ENCODE measurements at places on chromosomes 12 and 14.

- DNase-seq, result no peak
Measured at GRCh38 chr12:60684988-60685655, 1089.3 kb downstream of the SLC16A7 start.

- no peak for DNase-seq
Measured at GRCh38 chr12:47775100-47775911, 2.3 kb downstream of the SLC48A1 start.

DNA sequence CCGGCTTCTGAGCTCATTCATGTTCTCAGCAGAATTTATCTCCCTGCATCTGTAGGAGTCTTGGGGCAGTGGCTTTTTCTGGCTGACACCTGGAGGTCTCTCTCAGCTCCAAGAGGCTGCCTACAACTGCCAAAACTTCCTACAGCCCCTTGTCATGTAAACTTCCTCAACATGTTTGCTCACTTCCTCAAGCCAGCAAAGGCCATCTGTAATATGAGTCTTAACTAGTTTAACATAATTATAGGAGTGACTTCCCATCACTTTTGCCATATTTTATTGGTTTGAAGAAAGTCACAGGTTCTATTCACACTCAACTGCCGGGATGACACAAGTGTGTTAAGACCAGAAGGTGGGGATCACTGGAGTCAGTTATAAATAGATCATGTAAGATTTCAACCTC, 194.0 kb downstream of the VRK1 start:
- DNase-seq, result no peak

GRCh38 chr14:66105815-66106214, 380.4 kb upstream of the CCDC196 start:
- no peak for DNase-seq

- DNase-seq, result no peak
Measured at GRCh38 chr12:120055231-120056000, 61.1 kb downstream of the RAB35 start.

- no peak for DNase-seq
Measured at GRCh38 chr12:117688446-117688845, 280.3 kb downstream of the KSR2 start.

DNA sequence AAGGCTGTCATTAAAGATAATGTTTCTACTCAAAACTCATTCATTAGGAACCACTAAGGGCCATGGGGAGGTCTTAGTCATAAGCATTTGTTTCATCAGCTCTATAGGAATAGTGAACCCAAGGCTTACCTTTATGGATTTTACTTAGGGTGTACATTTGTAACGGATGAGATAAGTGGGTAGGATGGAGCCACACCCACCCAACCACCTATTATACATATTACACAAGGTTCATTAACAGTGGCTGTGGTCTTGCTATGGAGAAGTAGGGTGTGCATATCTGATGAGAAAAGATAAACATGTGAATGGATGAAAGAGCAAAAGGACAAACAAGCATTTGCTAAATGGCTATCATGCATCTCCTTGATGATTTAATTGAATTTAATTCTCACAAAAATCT, 39.6 kb upstream of the ITPR2 start:
- DNase-seq, result no peak

GRCh38 chr14:77032844-77033621, 4.5 kb upstream of the IRF2BPL start:
- DNase-seq, result peak; percentile 73

DNA sequence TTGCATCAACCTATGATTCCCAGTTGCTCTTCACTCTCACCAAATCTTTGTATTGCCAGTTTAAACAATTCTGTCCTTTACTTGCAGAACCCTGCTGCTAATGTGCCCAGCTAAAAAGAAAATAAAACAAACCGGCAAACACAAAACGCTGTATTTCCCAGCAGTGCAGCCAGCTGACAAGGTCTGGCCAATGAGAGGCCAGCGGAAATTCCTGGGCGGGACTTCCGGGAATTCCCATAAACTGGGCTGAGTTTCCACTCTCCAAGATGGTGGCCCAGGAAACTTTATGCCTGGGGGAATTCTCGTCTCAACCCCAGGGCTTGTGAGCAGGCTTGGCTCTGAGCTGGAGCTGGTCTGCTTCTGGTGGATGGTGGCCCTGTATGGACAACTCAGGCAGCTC, 807.3 kb upstream of the TMEM132C start:
- DNase-seq, result no peak

DNA sequence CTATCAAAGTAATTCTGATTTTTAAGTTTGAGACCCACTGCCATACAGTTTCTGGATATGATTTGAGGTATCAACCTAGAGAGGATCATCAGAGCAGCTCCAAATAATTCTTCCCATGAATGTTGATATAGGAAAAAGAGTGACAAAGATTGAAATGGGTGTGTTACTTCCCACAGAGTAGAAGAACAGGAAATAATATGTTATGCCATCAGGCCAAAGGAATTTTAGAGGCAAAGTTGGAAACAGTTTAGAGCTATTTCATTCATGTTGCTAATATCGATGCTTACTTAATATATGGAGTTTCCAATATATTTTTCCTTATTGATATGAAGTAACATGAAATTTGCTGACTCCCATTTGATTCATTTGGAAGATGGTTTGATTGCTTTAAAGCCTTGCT, 8.9 kb upstream of the MSRB3 start:
- DNase-seq, result no peak

DNA sequence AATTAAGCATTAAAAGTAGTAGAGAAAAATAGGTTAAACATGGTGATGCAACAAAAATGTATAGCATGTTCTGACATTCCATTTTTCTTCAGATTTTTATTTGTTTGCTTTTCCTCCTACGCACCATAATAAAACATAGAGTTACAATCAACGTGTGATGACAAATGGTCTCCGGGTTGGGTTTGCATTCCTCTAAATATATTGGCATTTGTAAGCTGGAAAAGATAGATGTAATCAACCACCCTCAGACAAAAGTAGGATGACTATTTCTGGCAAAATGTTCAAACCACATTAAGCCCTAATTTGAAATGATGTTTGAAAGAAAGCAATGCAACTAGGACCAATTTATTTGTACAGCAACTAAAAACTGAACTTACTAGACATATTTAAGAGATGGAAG, 58.4 kb downstream of the SLC25A21 start:
- DNase-seq, result no peak

DNA sequence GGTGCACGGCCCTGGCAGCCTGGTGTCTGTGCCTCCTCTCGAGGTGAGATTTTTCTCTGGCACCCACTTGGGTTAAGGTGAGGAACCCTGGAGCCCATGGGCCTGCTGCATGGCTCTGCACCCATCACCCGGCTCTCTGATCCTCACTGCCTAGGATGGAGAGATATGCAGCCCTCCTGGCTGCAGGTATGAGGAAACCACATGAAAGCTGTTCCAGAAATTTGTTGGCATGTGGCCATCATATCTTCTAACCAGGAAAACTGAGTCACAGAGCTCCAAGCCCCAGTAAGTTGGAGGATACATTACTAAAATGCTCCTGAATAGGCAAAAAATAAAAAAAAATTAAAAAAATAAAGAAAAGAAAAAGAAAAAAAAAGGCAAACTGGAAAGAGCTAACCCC, 39.3 kb upstream of the DDX11 start:
- no peak for DNase-seq

DNA sequence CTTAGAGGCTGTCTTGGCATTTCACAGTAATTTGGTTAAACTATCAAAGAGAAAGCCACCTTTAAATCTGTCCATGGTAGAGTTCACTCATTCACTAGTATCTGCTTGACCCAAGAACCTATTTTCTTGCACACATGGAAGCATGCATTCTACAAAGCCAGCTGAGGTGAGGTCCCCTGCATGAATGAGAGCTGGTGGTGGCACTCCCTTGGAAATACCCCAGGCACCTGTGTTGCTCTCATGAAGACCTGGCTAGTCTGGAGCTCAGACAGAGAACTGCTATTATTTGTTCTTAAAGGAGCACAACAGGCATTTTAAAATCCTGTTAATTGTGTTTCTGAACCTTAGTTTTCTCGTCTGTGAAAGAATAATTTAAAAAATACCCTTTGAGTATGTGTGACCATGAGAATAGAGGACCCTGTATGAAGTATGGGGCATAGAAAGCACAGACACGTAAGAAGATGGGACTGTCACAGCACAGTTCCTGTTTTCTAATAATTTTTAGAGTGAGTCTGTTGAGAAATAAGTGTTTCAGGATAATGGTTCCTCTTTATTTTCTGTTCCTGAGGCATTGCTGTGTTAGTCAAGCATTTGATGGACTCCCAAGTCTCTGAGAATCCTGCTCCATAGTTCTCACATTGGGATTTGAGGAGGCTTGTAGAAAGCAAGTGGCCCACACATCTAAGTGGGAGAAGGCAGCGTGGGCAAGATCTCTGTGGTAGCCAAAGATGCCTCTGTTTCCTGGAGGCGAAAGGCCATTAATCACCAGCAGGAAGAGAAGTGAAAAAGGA, 10.9 kb downstream of the RGS6 start:
- DNase-seq, result no peak

- peak; percentile 43 for DNase-seq
Measured at GRCh38 chr12:12024911-12025682, 45.6 kb upstream of the BCL2L14 start.

GRCh38 chr14:104512771-104513640, 66.6 kb upstream of the C14orf180 start:
- DNase-seq, result no peak

GRCh38 chr12:102833687-102834441, 83.2 kb downstream of the PAH start:
- DNase-seq, result no peak

DNA sequence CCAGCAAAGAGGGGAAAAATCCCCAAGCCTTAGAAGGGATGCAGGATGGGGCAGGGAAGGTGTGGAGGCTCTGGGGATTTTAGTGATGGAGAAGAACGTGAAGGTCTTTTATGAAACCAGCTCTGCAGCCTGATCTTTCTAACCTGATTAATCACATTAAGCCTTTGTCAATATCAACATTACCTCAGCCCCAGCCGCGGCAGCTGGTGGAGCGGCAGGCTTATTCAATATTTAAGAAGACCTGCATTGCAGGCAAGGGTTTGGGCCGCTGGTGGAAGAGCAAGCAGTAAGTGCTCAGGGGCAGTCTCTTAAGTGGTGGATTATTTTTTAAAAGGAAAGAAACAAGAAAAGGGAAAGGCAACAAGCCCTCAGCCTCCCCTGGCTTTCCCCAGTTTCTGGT, 16.6 kb downstream of the RPH3A start:
- DNase-seq, result no peak

DNA sequence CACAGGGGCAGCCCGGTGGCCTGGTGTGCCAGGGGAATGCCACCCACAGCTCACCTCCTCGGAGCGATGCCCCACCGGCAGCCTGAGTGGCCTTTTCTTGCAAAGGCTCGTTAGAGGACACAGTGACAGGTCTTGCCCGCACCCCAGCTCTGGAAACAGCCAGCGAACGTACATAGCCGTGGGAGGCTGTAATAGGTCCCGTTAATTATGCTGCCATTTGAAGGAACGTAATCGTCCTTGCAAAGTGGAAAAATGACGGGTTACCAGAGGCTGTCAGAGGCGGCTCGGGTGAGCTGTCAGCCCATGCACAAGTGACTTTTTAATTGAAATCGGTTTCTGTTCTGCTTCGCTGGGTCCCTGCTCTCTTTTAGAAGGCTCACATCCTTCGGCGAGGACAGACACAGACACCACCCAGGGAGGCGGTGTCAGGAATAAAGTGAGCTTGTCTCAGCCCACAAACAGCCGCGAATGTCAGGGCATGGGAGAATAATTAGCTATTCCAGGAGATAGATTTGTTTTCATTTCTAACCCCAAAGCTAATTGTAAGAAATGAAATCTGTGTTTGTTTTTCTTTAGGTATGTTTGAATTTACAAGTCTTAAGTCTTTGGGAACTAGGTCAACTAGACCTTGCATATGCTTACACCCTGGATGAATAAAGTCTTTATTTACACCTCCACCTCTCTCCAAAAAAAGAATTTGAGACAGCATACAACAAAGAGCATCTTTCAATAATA, 77.2 kb upstream of the RFLNA start:
- no peak for DNase-seq

DNA sequence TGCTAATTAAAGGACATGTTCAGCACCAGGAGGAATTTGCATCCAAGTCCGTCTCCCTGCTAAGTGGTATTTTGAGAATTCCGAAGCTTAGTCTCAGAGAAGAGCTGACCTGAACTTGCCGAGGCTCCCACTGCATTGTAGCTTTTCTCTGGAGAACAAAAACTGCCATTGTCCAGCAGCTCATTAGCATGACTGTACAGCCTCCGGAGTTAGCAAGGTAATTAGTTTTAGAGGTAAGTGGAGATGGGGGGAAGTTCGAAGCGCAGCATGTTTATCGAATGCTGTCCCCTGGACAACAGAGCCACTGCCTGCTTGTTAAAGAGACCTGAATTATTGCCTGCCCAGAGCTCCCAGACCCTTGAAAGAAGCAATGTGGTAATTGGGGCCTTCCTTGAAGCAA, 160.3 kb upstream of the PELI2 start:
- DNase-seq, result no peak

- no peak for DNase-seq
Measured at GRCh38 chr12:72346363-72346944, 74.3 kb downstream of the TRHDE start.

DNA sequence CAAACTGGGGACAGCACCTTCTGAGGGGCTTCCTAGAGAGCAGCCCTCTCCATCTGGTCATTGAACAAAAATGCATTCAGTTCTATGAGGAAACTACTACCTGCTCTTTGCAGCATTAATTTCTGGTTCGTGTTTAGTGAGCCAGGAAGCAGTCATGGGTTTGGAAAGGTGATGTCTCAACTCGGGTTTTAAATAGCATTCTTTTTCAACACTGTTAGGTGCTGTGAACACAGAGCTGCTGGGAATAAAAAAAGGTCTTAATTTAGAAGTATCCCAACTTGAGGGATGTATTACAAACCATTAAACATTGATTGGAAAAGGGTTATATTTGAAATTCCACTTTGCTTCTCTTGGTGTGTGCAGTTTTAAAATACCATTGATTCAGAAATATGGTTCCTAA, 9.3 kb downstream of the MYO1H start:
- no peak for DNase-seq

DNA sequence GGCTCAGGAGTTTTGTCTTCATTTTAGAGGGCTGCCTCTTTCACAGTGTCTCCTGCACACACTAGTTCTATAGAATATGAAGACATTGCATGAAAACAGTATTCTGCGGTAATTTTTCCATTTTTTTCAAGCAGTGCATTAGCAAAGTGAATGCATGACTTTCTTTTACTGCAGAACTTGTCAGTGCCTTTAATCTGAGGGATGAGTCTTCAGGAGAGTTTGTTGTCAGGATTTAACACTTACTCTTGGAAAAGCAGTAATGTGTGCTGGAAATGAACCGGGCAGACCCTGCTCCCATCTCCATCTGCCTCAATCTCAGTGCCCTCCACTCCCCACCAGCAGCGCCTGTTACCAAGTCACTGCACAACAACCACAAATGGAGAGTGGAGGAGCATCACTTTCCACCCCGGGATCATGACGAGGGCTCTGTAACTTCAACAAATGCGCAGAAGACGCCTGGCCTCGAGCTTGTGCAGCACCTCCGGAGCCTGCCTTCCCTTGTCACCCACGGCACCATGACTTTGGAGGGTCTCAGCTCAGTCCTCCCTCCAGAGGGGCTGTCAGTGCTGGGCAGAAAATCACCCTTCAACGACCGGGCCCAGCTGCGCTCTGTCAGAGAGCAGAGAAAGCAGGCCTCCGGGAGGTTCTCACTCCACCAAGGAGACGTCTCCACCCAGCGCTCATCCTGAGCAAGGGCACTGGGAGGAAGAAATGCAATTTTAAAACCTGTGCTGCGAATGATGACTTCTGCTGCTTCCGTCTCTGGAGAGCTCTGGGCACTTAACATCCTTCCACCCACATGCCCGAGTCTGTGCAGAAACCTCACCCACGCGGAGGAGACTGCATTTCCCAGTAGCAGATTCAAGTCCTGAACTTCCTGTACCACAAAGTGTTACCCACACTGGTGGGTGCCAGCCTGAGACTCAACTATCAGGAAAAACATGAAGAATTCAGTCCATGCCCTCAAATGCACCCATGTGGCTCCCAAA, 255.7 kb downstream of the ADGRD1 start:
- no peak for DNase-seq

GRCh38 chr12:93025145-93026103, 96.3 kb upstream of the EEA1 start:
- DNase-seq, result no peak
